ENCODE measurements at places on chromosomes 12 and 14. TPM values are rescaled to one million over a fixed set of nuclear protein-coding genes. Genes with fewer than 3 reads are reported as not detected.

DNA sequence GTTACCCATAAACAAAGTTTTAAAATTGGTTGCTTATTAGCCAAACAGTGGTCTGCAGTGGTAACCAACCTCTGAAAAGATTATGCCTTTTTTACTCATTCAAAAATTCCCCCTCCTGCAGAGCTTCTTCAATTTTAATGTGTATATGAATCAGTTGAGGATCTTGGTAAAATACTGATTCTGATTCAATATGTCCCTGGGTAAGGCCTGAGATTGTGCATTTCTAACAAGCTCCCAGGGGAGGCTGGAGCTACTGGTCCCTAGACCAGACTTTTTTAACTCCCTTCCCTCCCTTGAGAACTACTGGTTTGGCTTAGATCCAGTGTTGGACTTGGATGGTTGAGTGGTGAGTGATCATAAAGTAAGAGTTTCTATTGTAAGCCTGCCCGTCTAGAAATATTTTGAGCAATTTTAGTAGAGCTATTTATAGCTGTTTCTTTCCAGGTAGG lies 90.2 kb downstream of the FUT8 start:
- no peak for DNase-seq

DNA sequence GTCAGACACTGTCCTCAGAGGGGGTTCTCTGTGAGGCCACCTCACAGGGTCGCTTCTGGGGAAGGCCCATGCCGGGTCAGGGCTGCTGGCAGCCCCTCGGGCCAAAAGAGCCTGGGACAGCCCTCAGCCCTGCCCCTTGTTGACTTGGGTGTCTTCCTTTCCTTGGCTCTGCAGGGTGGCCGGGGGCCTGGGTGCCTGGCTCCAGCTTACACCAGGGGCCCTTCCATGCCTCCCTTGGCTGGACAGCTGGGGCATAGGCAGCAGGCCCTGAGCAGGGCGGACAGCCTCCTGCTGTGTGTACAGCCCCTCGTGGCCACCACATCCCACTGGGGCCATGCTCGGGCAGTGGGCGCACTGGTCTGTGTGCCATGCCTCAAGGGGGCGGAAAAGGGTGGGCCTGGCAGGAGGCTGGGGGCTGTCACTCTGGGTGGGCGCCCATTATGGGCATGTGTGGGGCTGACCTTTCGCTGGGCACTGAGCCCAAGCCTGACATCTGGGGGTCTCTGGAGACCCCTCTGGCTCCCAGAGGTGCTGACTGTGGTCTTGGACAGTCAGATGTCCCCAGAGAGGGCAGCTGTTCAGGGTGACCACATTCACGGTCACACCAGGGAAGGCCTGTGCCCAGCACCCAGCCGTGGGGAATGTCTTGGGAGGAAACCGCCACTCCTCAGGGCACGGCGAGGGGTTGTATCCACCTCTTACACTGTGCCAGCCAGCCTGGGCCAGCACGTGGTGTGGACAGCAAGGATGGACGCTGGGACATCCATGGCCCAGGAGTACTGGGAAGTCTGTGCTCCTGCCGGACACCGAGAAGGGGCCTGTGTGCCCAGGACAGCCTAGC lies 313.3 kb downstream of the TMEM121 start:
- DNase-seq = no peak

DNA sequence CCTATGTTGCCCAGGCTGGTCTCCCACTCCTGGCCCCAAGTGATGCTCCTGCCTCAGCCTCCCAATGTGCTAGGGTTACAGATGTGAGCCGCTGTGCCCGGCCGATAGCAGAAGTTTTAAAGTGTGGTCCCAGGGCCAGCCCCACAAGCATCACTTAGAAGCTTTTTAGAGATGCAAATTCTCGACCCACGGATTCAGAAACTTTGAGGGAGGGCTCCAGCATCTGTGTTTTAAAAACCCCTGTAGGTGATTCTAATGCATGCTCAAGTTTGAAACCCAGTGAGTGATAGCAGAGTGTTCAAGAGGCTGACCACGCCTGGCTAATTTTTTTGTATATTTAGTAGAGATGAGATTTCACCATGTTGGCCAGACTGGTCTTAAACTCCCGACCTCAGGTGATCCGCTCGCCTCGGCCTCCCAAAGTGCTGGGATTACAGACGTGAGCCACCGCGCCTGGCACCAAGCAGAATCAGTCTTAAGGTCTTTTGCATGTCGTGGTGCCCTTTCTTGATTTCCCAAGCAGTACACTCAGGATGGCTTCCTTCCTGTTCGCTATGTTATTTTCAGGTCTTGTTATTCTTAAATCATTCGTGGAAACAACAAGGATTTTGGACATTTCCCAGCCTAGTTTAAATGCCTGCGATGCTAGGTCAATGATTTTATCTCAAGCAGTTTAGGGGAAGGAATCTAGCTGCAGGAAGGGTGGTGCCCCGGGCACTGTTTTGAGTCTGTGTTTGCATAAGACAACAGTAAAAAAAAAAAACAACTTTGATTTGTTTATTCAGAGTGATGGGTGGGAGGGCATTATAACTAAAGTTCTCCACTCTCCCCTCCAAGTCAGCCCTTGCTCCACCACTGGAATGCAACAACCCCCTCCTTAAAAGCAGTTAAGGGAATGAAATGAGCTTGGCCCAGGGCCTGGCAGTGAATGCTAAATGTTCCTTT lies 9.2 kb upstream of the RILPL2 start:
- peak; percentile 28 for DNase-seq

DNA sequence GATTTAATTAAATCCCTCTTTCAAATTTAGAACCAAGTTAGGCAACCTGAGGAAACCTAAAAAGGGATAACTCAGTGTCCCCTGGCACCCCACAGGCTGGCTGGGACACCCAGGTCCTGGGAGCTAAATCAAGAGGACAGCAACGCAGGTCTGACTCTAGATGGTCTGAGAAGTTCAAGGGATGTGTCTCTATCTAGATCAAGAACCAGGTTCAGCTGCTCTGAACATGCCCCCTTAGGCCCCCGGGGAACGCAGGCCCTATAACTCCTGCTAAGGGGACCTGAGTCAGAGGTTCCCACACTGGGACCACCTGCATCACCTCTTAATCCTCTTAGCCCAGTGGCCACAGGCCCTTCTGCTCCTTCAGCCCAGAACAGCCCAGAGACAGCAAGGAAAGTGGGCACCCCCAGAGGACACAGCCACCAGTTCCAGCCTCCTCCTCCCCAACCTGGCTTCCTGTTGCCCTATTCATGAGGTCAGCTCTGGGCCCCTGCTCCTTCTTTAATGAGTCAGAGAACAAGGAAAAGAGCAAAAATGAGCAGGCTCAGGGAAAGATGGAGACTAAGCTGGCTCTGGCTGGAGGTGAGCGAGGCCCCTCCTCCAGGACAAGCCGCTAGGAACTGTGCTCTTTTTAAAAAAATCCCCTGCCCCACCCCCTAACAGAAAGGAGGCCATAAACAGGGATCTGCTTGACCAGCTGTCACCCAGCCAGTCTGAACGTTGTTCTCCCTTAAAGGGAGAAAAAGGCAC lies 10.8 kb downstream of the PITPNM2 start:
- DNase-seq = no peak

GRCh38 chr12:56645201-56645716 lies 525 bp downstream of the ATP5F1B start:
- peak; percentile 36 for DNase-seq

- peak; percentile 17 for DNase-seq
Observed at GRCh38 chr12:5012337-5012736, 31.3 kb upstream of the KCNA5 start.

DNA sequence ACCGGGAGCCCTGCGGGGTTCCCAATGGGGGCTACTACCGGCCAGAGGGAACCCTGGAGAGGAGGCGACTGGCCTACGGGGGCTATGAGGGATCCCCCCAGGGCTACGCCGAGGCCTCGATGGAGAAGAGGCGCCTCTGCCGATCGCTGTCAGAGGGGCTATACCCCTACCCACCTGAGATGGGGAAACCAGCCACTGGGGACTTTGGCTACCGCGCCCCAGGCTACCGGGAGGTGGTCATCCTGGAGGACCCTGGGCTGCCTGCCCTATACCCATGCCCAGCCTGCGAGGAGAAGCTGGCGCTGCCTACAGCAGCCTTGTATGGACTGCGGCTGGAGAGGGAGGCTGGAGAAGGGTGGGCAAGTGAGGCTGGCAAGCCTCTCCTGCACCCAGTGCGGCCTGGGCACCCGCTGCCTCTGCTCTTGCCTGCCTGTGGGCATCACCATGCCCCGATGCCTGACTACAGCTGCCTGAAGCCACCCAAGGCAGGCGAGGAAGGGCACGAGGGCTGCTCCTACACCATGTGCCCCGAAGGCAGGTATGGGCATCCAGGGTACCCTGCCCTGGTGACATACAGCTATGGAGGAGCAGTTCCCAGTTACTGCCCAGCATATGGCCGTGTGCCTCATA lies 9.7 kb downstream of the TNS2 start:
- DNase-seq = no peak

- no peak for DNase-seq
Observed at GRCh38 chr14:49659526-49660455, 24.7 kb upstream of the DNAAF2 start.

DNA sequence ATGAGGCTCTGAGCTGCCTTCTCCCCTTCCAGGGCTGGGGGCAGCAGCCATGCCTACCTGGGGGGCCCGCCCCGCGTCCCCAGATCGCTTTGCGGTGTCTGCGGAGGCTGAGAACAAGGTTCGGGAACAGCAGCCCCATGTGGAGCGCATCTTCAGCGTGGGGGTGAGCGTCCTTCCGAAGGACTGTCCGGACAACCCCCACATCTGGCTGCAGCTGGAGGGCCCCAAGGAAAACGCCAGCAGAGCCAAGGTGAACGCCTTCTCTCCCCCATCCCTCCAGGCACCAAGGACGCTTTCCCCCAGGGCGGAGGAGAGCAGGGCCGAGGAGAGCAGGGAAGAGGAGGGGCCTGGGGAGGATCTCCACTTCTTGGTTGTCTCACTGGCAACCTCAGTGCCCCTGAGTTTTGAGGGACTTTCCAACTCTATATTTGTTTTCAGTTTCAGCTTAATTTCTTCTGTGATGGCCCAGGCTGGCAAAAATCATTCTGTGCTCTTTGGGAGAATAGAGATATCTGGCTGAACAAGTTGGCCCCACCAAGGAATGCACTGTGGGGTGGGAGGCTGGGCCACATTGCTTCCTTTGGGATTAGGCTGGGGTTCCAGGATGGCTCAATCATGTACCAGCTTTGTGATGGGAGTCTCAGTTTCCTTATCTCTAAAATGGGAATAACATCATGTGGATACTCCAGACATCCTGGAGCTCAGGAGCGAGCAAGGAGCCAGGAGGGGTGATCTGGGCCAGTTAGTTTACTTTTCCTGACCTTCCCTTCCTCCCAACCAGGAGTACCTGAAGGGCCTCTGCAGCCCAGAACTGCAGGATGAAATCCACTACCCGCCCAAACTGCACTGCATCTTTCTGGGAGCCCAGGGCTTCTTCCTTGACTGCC lies 1.2 kb downstream of the KHNYN start:
- DNase-seq = no peak

DNA sequence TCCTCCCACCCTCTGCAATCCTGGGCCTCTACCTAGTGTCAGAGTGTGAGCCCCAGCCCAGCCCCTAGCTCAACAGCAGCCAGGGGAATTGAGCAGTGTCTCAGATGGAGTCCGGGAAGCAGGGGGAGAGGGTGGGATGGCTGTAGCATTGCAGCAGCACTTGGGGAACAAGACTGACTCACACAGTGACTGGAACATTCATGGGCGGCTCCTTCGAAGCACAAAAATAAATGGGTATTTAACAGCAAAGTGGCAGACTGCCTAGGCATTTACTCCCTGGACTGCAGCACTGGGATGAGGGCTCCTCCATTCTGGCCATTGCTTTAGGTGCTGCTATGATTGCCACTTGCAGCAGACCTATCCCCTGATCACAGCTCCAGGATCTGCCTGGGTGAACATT lies 46.0 kb upstream of the STK38L start:
- DNase-seq = no peak

DNA sequence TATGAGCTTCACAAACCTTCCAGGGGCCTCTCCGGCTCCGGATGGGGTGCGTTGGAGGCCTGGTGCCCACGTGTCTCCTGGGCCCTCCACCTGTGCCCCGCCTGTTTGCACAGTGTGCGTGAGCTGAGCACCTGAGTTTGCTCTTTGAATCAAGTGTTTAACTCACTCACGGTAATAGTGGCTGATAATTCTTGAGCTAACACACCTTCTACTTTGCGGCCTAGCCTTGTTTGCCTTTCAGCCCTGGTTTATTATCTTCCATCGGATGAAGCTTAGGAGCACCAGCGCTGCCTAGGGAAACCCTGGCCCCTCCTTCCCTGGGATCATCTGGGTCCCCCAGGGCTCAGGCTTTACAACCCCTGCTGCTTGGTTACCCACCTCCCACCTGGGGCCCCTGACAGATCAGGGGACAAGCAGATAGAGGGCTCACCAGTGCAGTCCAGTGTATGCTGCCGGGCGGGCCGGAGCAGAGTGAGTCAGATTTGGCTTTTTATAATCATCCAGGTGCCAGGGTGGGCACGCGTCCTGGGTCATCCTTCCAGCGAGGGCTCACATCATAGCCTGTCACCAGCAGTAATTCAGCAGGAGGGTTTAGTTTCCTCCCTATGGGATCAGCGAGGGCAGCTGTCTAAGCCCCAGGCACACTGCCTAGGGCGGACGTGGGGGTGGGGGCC lies 62.8 kb upstream of the RFLNA start:
- DNase-seq = no peak

GRCh38 chr14:37843954-37844607 lies 248.7 kb downstream of the TTC6 start:
- DNase-seq = no peak

DNA sequence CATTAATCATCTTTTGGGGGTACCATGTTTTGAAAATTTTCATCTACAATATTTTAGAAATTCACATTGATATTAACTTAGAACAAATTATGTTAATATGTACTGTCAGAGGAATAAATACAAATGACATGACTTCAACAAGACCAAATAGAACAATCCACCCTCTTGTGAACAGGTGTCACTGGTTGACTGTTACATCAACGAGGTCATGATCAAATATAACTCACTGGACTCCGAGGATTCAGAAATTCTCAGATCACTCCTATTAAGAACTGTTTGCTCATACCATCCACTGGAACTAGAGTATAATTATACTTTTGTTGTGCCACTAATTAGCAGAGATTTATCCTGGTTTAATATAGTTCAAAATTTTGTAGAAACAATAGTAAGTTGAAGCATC lies 318.8 kb downstream of the PRKD1 start:
- DNase-seq = no peak

FLRT2 gene
- 2.7 TPM for total RNA-seq

CCDC177 gene
- not detected for total RNA-seq

TMBIM4 gene
- 60.2 TPM for total RNA-seq

PGF gene
- total RNA-seq = 6.1 TPM

LETMD1 gene
- total RNA-seq = 17.8 TPM

LMNTD1 gene
- not detected for total RNA-seq

EML5 gene
- total RNA-seq = 0.10 TPM
